ENCODE measurements at places on chromosomes 1 and 21.

DNA sequence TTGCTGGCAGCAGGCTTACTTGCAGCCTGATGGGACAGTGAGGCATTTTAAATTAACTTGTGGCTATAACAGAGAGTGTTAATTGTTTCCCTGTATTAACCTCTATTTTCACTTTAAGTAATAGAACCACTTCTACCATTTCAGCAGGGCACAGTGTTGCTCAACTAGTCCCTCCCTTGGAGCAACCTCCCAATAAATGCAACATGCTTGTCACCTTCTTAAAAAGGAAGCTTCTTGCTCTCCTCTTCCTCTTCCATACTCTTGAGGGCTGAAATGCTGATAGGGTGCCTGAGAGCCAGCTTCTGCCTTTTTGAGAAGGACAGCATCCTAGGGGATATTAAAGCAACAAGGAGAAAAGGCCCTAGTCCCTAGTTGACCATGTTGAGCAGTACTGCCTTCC lies 52.1 kb downstream of the C4BPA start:
- DNase-seq: no peak

GRCh38 chr1:100624886-100625610 lies 87.1 kb downstream of the GPR88 start:
- DNase-seq: no peak

DNA sequence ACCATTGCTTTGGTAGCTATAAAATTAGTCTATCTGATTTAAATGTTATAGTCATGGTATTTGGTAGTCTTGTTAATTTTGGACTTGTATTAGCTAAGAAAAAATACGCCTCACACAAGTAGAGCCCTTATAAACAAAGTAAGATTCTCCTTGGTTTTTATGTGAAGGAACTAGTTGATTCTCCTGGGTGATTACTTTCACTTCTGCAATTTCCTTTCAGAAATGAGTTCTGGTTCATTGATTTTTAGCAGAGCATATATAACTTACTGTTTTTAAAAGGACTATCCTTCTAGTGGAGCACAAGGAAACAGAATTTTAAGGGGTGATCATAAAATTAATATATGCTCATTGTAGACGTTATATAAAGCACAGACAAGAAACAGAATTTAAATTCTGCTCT lies 120.1 kb downstream of the BACH1 start:
- no peak for DNase-seq

DNA sequence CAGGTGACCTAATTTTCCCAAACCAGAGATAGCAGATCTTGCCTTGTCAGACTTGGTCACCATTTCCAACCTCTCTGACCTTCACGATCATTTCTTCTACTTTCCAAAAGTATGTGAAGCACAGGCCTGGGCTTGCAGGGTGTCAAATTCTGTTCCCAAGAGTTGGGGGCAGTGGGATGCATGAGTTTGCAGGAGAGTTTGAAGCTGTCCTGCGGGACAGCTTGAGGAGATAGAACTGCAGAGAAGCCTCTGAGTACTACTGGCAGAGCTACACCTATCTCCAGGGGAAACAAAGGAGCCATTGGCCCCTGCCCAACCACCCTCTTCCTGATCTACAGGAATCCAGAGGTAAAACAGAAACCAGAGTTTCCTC lies 11.3 kb downstream of the TXNIP start:
- no peak for DNase-seq

DNA sequence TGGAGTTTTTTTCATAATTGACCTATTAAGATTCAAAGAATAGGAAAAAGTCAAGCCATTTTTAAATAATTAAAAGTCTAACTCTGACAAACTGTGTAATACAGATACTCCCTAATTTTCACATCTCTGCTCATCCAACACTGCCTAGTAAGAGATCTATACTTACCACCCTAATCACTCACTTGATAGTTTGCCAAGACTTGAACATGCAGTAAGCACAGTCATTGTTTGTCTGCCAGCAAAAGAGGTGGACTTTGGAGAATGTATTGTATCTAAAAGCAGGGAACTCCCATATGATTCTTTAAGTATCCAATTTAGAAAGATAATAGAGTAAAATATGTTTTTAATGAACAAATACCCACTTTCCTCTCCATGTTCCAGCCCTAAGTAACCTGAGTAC lies 15.5 kb downstream of the TMEM59 start:
- no peak for DNase-seq

- no peak for DNase-seq
These were observed 29.0 kb upstream of the PRRX1 start for GRCh38 chr1:170634824-170635410.

- DNase-seq: peak; percentile 87
These were observed 102.6 kb upstream of the ZNF644 start for GRCh38 chr1:91124290-91124985.

- no peak for DNase-seq
These were observed 177.9 kb downstream of the CLIC6 start for GRCh38 chr21:34846601-34847112.

DNA sequence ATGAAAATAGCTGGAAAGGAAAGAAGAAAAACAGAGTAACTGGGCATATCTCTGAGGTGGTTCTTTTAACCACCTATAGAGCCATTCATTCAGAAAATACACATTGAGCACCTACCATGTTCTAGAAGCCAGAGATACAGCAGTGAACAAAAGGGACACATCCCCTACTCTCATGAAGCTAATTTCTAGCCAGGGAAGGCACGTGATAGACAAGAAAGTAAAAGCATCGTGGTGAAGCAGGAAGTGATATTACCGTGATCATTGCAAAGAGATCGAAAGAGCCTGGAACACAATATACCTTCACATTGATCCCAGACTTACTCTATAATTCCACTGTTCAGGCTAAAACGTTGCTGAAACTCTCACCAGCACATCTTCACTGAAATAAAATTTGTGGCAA lies 76.0 kb downstream of the TIAM1 start:
- DNase-seq: peak; percentile 4

GRCh38 chr1:1332031-1332755 lies 1.1 kb downstream of the TAS1R3 start:
- DNase-seq: no peak

DNA sequence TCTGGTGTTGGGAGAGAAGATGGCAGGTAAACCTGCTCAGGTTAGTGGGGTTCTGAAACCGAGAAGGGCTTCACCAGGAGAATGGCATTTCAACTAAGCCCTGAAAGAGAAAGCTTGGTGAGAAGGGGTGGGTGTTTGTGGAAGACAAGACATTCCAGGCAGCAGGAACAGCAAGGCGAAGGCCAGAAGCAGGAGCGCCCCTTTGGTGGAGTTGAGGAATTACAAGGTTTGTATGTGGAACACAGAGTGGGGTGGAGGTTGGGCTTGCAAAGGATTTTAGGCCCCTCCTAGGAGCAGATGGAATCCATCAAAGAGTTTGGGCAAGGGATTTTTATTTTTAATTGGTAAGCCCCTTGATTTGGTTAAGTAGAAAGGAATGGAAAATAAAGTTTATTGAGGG lies 24.8 kb upstream of the ELOA start:
- DNase-seq: no peak

All from activated CD4-positive, alpha-beta T cell treated with anti-CD3 and anti-CD28 coated beads, Interleukin-10, Interleukin-2, amounts not matched to agents 100 ng/mL and 50 ng/mL, durations not matched to agents 16 hours and 8 hours (primary cell).